ENCODE measurements at places on chromosomes 16 and 17.

- DNase-seq = no peak
Measured at GRCh38 chr16:12766853-12767252, 36.8 kb downstream of the CPPED1 start.

- DNase-seq = no peak
Measured at GRCh38 chr16:85544016-85544415, 69.1 kb upstream of the GSE1 start.

- no peak for DNase-seq
Measured at GRCh38 chr16:30335598-30336474, 19.3 kb downstream of the CD2BP2 start.

- no peak for DNase-seq
Measured at GRCh38 chr16:11399261-11399831, 54.1 kb downstream of the RMI2 start.

DNA sequence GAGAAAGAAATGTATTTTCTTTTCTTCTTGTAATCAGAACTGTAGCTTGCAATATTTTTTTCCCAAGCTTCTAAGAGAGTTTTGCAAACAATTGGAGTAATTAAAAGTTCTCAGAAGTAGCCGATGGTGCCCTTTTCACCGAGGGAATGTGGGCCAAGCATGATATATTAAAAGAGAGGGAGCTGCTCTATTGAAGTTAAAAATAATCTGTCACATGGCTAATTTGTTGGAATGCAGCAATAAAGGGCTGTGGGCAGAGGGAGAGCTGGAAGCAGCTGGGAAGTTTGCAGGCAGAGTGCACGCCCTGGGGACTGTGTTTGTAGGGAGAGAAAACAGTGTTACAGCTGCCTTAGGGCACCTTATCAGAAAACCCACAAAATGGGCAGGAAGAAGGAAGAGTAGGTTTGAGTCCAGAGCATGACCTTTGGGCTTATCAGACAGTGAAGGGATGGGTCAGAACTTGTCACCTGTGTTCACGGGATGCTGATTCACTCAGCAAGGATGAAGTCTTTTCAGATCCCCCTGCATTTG, 18.5 kb upstream of the TERF2 start:
- DNase-seq = peak; percentile 55

DNA sequence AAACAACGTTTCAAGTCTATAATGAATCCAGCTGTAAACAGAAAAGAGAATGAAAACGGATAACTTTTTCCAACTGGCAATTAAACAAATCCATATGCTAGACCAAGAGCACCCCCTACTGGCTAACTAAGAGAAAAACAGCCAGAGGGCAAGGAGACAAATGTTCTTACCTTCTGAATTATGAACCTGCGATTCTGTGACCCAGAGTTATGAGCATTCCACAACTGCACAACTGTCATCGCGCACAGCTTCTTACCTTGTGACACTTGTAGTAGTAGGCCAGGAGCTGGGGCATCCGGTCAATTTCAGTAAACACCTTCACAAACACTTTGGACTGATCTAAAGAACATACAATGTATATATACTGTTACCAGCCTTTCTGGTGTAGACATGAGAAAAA, 18.6 kb downstream of the COG7 start:
- DNase-seq = peak; percentile 69

- peak; percentile 54 for DNase-seq
Measured at GRCh38 chr16:47888142-47888541, 267.7 kb downstream of the ABCC12 start.

DNA sequence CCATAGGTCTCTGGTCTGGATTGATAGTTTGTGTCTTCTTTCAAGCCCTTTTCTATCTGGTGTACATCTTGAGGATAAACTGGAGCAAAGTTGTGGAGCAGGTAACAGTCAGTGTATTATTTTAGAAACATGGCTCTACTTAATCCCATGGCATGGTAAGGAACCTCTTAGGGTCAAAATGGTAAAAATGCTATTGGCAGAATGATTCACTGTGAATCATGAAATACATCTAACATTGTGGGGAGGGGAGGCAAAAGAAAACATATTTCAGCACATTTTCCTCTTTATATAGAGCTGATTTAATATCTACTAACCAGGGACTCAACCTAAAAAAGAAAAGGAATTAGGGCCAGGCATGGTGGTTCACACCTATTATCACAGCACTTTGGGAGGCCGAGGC, 17.9 kb upstream of the ALDH3A2 start:
- DNase-seq = no peak

- no peak for DNase-seq
Measured at GRCh38 chr17:75406222-75406615, 741 bp upstream of the GRB2 start.

GRCh38 chr16:68265078-68265920, 973 bp downstream of the SLC7A6 start:
- DNase-seq = peak; percentile 52

GRCh38 chr16:51175081-51175480, 24.0 kb upstream of the SALL1 start:
- peak; percentile 18 for DNase-seq
